A549 (cell line): ENCODE measurements at places on chromosomes 2 and 18. TPM values are rescaled to one million over a fixed set of nuclear protein-coding genes. Genes with fewer than 3 reads are reported as not detected.
A peak's percentile ranks its signal among the peaks of the same experiment; 100 is the strongest.

DNA sequence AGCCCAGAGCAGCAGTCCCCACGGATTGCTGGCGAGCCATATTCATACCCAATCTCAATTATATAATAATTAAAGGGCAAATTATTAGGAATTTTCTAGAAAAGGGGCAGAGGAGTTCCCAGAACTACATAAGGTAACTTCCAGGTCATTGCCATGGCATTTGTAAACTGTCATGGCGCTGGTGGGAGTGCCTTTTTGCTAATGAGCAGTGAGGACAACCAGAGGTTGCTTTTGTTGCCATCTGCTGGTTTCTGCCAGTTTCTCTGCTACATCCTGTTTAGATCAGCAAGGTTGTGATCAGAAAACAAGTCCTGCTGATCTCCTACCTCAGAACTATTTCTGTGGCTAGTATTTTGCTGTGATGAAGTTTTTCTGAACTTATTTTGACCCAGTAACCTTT, 159.8 kb upstream of the PIEZO2 start:
- DNase-seq, result no peak

GRCh38 chr2:26469092-26469710, 8.7 kb downstream of the OTOF start:
- DNase-seq, result peak; percentile 65

Gene NUP35
- 39.6 to 44.3 TPM (median 41.8 TPM) in 3 replicates for polyA plus RNA-seq

DNA sequence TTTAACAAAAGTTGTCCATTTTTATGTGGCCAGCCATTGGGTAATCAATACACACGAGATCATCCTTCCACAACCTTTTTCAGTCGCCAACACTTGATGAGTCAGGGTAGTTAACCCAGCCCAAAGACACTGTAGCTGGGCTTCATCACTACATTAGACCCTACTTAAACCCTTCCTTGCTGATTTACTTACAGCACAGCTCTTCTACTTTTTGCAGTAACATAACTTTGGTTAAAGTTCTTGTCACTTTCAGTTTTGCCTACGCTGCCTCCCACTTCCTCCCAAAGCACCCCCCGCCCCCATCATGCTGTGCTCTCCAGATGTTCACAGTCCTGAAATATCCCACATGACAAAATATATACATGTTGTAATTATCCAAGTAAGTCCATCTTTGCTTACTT, 103.6 kb downstream of the CDK15 start:
- DNase-seq, result no peak

DNA sequence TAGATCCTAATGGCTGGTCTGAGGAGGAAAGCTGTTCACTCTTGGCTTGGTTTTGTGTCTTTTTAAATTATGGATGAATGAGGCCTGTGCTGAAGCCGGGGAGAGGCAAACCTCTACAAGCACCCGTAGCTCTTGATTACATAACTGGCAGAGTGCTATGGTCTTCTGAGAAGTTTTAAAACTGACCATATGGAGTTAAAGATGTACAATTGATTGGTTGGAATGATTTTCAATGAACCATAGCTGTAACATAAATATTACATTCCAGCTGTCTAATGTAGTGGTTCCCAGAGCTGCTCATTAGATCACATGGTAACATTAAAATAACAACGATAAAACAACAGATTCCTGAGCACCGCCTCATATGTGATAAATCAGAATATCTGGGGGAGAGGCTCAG, 71.1 kb upstream of the MAP4K3 start:
- DNase-seq, result no peak

DNA sequence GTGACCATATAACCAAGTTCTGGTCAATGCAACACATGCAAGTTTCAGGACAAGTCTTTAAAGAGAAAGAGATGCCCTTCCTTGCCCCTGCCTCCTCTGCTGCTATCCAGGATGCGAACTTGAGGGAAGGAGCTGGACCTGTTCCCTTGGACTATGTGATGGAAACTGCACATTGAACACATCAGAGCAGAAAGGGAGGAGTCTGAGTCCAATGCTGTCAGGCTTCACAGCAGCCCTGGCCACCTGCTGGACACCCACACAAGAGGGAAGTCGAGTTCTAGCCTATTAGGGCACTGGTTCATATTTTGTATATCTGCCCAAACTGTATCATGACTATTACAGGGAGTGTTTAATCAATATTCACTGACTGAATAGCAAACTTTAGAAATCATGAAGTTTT, 38.3 kb upstream of the TEX51 start:
- DNase-seq, result no peak

Gene ATP6V1C2
- polyA plus RNA-seq, result 0.08 to 0.18 TPM (median 0.09 TPM) in 3 replicates

Gene HNMT
- polyA plus RNA-seq, result 1.5 to 3.0 TPM (median 1.8 TPM) in 3 replicates
